AML-193 (cell line): ENCODE measurements at places on chromosomes 16 and 17.

- no peak for DNase-seq
Measured at GRCh38 chr17:59425085-59425931, 93.9 kb downstream of the YPEL2 start.

DNA sequence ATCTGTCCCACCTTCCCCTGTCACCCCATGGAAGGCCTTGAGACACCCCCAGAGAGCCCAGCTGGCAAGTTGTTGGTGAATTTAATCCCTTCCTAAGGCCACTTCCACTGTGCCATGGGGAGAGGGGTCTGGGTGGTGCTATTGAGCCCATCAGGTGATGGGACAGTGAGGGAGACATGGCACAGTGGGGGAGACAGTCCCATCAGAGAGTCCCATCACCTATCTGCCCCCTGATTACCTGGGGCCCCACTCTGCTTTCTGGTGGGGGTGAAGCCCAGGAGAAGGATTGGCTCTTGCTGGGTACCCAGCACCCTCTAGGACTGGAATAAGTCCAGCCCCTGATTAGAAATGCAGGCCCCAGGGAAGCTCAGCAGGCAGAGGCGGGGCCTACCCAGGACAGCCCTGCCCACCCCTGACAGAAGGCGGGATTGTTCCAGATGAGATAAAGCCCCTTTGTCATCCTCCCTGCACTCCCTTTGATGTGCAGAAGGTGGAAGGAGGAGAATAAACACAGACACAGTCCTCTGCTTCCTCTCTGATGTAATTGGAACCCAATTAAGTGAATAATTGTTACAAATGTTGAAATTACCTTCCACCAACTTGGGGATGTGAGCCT, 18.9 kb downstream of the TMEM132E start:
- DNase-seq, result no peak

DNA sequence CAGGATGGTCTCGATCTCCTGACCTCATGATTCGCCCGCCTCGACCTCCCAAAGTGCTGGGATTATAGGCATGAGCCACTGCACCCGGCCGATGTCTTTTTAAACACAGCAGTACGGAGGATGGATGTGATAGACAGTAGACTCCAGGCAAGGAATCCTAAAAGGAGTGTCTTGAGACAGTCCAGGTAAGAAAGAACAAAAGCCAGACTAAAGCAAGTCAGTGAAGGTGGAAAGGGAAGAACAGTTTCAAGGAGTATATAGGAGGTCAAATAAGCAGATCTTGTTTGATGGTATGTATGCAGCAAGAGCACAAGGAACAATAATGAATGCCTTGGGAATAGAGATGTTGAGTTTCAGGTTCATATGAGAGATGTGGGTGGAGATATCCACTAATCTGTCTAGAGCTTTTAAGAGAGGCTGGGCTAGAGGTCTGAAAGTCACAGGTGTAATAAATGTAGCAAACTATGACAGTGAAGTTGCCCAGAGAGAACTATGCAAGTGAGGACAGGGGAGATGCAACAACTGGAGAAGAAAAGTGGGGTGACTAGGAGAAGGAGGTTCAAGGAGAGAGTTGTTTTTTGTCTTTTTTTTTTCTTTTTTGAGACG, 4.5 kb downstream of the TUBD1 start:
- no peak for DNase-seq

- peak; percentile 4 for DNase-seq
Measured at GRCh38 chr17:71084219-71084618, 914.9 kb downstream of the KCNJ2 start.

DNA sequence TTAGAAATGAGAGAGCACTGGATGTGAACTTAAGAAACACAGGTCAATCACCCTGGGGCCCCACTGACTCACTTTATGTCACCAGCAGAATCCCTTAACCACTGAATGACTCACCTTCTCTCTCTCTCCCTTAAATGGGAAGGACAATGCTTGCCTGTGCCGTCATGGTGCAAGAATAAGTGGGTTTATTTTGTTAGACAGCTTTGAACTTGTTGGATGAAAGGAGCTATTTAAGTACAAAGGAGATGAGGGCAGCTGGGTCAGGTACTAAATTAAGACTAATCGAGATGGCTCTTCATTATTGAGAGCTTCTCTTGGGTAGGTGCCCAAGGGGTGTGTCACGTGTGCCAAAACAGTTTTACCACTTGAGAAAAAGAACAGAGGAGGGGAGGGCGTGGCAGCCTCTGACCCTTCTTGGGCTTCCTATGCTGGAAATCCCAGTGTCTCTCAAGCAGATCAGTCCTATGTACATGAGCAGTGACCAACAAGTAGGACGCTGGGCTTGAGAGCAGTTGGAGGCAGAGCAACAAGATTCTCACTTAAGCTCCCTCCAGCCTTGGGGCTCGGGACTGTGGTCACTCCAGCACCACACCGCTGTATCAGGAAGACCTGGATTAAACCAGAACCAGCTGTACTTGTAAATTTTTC, 6.7 kb upstream of the KRT31 start:
- DNase-seq, result peak; percentile 37

DNA sequence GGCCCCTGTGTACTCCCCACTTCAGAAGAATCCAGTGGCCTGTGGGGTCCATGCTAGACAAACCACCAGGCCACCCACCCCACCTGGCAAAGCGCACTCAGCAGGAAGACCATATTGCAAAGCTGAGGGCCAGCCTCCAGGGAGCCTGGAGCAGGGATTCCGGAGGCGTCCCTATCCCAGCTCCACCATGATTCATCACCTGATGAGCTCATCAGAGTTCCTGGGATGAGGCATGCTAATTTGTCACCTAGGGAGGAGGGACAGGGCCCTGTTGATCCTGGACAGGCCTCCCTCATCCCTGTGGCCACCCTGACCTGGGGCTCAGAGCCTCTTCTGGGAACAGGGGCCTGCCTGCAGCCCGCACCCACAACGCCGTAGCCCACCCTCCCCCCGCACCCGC, 131.6 kb upstream of the PLCG2 start:
- DNase-seq, result no peak

DNA sequence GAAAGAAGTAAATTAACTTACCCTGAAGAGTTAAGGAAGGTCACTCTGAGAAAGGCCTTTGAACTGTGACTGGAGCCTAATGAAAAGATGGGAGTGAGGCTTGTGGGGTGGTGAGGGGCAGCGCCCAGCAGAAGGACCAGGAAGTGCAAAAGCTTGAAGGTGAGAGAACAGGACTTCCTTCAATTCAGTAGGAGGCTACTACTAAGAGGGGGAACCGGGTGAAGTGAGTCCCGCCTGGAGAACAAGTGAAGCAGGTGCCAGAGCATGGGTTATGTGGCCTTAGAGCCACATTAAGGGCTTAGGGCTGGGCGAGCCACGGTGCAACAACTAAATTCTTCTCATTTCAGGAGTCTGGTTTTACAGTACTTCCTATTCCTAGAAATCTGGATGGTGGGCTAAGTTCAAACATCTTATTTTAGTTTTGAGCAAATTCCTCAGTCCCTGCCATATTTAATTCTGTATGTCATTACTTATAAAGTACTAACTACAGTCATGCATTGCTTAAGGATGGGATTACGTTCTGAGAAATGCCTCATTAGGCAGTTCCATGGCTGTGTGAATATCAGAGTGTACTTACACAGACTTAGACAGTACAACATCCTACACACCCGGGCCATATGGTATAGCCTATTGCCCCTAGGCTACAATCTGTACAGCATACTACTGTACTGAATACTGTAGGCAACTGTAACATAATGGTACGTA, 5.1 kb downstream of the CFAP20 start:
- no peak for DNase-seq

- DNase-seq, result no peak
Measured at GRCh38 chr16:3640207-3640606, 14.3 kb upstream of the DNASE1 start.

GRCh38 chr17:31369266-31369665, 22.2 kb upstream of the RAB11FIP4 start:
- no peak for DNase-seq
